ENCODE measurements at places on chromosomes 2 and 18.
A peak's percentile ranks its signal among the peaks of the same experiment; 100 is the strongest.

GRCh38 chr18:28065031-28065792, 111.7 kb downstream of the CDH2 start:
- no peak for DNase-seq

- no peak for DNase-seq
These were observed 270.7 kb upstream of the CELF4 start for GRCh38 chr18:37836071-37836970.

DNA sequence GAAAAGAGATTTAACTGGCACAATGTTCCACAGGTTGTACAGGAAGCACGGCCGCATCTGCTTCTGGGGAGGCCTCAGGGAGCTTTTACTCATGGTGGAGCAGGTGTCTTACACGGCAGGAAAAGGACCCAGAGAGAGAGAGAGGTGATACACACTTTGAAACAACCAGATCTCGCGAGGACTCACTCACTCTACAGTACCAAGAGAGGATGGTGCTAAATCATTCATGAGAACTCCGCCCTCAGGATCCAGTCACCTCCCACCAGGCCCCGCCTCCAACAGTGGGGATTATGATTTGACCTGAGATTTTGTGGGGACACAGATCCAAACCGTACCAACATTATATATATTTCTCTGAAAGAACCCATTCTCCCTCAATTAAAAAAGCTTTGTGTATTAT, 79.7 kb upstream of the DOCK10 start:
- no peak for DNase-seq

DNA sequence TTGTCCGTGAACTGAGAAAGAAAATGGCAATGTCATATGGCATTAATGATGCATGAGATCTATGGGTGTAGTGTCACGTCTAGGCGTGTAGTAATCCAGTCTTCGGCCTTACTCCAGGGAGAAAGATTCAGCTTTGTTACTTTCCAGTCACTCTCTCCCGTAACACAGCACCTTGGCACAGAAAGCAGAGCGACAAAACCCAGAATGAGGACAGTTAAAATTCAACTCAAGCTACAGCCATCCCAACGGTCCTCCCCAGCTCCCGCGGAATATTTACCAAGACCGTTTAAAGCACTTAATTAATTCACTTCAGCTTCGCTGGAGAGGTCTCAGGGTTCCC, 797 bp upstream of the CRIM1 start:
- no peak for DNase-seq

- no peak for DNase-seq
These were observed 3.0 kb upstream of the ST8SIA5 start for GRCh38 chr18:46759890-46760289.

DNA sequence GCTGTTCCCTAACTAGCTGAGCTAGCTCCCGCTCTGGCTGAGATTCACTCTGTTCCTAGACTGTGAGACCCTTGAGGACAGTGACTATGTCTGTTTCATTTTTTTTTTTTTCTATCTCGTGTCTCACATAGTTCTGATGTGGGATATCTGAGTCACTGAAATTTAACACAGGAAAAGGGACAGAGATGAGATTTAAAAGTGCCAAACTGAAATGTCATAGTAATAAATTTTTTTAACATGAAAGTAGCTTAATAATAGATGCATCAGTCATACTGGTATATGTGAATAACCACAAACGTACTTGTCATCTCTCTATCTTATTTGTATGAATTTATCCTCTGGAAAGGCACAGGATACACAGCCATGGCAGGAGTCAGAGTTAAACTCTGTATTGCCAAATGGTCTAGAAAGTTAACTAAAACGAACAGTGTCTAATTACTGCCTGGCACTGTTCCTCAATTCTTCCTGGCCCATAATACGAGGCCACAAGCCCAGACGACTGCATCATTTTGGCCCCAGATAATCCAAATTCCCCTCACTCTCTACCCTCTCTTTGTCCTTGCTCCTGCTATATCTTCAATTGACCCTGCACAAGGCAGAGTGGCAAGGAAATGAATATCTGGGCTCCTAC, 87.5 kb downstream of the SATB2 start:
- DNase-seq = no peak

DNA sequence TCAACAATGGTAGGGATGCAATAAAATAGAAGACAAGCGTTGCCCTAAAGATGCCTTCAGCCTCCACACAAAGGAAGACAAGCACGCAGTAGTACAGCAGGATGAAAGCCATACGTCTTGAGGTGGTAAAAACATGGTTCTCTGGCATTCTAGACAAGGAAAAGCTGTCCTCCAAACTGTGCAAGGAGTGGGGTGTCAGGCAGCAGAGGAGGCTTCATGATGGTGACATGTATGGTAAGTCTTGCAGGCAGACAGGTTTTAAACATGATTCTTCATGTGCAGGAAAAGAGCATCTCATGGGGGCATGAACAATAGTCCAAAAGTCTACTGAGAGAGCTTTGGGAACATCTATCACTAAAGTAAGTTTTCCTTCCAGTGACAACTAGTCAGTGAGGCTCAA, 241.8 kb downstream of the STK39 start:
- DNase-seq = no peak

- DNase-seq = no peak
These were observed 337.1 kb downstream of the DYSF start for GRCh38 chr2:71790226-71791060.

- DNase-seq = no peak
These were observed 420.4 kb upstream of the RAB6C start for GRCh38 chr2:129559101-129559500.

- DNase-seq = no peak
These were observed 136.4 kb upstream of the CELF4 start for GRCh38 chr18:37701967-37702366.

DNA sequence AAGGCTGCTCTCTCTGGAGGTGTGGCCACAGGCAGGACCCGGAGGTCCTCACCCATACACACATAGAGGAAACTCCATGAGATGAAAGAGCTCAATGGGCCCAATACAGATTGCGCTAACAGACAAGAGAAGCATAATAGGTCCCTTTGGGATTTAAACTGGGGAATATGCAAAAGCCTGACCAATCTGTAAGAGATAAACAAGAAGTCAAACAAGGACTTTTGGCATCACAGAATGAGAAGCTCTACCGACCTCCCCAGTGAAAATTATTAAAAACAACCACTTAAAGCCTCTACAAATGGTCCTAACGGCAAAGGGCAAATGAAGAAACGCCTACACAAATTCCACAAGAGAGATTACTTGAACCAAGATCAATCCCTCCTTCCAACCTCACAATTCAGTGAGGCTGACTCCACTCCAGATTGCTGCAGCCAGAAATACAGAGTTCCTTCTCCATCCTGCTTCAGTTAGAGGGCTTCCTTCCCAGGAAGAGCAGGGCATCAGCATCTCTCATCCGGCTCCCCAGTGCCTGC, 10.8 kb downstream of the IWS1 start:
- no peak for DNase-seq

DNA sequence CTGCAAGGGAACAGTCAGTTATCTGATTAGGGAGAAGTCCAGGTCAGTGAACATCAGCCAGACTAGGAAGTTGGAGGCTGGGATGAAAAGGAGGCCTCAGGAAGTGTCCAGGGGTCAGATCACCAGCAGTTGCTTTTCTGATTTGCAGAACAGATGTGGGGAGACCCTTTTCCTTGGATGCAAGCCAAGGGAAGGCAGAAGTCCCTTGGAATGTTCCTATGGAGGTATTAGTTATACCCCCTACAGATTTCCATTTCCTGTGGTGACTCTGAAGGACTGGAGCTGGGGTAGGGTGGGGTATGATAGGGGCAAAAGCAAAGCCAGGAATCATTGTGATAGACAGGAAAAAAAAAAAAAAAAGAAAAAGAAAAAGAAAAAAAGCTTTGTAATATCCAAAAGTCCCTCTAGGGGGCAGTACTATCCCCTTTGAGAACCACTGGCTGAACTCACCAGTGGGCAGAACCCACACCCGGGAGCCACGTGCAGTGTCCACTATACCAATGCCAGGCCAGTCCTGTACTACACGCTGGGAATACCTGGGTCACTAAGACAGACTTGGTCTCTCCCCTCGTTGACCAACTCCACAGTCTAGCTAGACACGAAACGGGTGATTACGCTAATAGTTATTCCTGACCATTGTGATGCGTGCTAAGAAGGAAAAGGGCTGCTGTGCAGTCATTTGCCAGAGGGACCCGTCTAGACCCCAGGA, 7.4 kb downstream of the DYSF start:
- DNase-seq = no peak

DNA sequence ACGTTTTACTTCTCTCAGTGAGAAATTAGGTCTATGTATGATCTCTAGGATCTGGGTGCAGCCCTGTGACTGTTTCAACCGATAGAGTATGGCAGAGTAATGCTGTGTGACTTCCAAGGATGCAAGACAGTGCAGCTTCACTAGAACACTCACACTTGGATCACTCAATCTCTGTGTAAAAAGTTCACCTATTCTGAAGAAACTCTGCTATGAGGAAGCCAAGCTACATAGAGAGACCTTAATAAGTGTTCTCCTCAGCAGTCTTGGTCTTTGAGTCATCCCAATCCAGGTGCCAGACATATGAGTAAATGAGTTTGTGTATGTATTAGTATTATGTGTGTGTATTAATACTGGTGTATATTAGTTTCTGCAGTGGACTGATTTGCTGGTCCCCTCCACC, 335.0 kb downstream of the NR4A2 start:
- no peak for DNase-seq

GRCh38 chr2:36371070-36371874, 15.7 kb downstream of the CRIM1 start:
- DNase-seq = no peak

GRCh38 chr2:20917719-20918572, 95.0 kb upstream of the LDAH start:
- no peak for DNase-seq

GRCh38 chr2:137670111-137670510, 294.2 kb upstream of the HNMT start:
- DNase-seq = no peak

GRCh38 chr2:153584244-153584643, 105.7 kb upstream of the RPRM start:
- no peak for DNase-seq

DNA sequence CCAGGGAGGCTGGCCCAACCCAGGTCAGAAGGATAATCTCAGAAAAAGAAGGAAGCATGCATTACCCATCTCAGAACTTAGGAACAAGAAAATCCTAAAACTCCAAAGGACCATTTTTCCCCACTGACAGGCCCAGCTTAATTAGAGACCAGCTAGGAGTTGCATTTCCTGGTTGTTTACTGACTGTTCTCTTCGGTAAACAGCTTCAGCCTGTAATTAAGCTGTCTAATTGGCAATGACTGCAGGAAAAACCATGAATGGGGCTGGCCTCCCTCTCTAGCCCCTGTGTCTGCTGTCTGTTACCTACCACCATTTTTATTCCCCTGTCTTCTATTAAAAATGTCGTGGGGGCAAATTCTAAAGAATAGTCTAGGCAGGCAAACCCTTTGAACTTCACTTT, 146.5 kb downstream of the AGAP1 start:
- no peak for DNase-seq

DNA sequence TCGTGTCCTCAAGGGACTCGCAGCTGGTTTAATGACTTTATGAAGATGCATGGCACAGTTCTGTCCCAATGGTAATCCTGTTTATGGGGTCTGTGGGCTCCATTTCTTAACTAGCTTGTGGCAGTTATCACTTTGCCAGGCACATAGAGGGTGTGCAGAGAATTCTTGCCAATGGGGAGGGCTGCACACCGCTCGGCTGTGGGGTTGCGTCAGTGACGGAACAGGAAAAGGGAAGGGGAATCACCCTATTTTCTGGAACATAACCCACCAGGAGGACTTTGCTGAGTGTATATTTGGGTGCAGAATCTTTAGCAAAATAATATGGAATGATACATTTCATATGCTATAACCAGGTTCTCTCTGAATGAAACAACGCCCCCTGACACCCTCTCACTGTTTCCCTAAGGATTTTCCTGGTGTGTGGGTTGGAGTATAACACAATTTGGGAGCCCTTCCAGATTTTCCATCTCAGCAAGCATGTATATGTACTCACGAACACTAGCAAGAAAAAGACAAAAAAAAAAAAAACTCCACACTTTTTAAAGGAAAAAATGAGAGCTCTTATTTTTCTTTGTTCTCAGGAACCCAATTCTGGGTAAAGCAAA, 43.9 kb upstream of the TRIB2 start:
- DNase-seq = no peak

- no peak for DNase-seq
These were observed 83.1 kb downstream of the MBD5 start for GRCh38 chr2:148103946-148104345.

DNA sequence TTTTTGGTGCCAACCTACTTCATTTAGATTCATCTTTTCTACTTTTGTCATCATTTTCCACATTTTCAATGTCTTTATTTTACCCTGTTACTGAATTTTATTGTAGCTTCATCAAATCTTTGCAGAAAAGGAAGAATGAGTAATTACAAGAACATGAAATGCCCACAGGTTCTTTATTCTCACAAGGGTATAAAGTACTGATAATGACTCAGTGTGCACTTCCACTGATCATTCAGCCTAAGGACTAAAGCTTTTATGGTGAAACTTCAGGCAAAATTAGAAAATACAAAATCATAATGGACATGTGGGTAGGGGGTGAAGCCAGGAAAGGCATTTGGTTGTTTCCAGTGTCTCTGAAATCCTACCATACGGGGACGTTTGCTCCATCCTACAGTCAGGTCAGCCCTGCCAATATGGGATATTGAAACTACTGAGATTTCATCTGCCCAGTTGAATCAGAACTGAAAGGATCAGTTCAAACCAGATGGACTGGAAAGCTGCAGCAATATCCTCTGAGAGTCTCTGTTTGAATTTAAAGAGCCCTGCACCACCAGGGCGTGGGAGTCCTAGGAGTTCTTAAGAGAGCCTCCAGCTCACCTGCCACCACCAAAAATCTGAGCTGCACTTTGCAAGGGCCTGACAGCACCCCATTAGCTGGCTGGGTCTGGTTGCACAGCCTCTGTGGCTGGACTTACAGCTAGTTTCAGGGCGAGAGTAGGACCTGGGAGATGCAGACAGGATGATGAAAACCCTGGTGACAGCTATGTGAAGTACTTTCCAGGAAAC, 390.4 kb downstream of the CMPK2 start:
- no peak for DNase-seq

DNA sequence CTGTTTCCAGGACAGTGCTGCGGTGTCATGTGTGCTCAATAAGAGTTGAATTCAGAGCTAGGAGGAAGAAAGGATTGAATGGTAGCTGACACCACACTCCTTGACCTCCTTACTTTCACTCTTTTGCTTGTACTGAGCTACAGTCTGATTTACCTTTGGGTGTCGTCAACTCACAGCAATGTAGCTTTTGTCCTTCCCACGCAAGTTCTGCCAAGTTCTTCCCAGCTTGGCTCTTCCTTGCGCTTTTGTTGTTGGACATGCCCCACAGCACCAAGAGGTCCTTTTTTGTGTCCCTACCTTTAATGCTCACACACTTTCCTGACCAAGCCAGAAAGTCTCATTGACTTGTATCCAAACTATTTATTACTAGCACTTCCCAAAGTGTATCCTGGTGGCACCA, 38.3 kb upstream of the ITGB6 start:
- no peak for DNase-seq

- DNase-seq = peak; percentile 18
These were observed 46.9 kb upstream of the UBXN4 start for GRCh38 chr2:135694711-135695110.
